Activated gamma-delta T cell treated with anti-CD3 and anti-CD28 coated beads, Interleukin-2, amount 50 U/mL, for 16 hours (primary cell): ENCODE measurements at places on chromosomes 1 and 21.

- DNase-seq = no peak
Observed at GRCh38 chr1:231683439-231684165, 57.0 kb downstream of the DISC1 start.

- no peak for DNase-seq
Observed at GRCh38 chr1:85656948-85657347, 51.3 kb downstream of the ZNHIT6 start.

GRCh38 chr1:115288591-115289198 lies 49.4 kb downstream of the NGF start:
- no peak for DNase-seq

GRCh38 chr21:43829575-43830119 lies 35.4 kb upstream of the AGPAT3 start:
- no peak for DNase-seq

DNA sequence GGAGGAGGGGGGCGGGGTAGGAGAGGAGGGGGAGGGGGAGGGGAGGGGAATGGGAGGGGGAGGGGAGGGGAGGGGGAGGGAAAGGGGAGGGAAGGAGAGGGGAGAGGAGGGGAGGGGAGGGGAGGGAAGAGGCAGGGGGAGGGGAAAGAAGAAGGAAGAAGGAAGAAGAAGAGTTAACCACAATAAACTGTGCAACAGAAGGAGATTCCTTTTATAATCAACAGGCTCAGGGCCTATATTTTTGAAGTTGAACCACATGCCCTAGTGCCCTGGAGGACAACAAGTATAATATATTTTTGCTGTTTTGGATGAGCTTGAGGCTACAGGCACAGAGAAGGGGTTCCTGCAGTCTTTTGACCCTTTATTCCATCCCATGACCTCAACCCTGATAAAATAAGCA lies 228.2 kb upstream of the IRF2BP2 start:
- no peak for DNase-seq

GRCh38 chr1:211579440-211580302 lies 710 bp upstream of the SLC30A1 start:
- DNase-seq = no peak

GRCh38 chr1:184661801-184662200 lies 92.9 kb downstream of the EDEM3 start:
- no peak for DNase-seq

- no peak for DNase-seq
Observed at GRCh38 chr1:223700942-223701637, 11.2 kb upstream of the CAPN2 start.

- DNase-seq = no peak
Observed at GRCh38 chr1:225415307-225415706, 12.5 kb downstream of the LBR start.

DNA sequence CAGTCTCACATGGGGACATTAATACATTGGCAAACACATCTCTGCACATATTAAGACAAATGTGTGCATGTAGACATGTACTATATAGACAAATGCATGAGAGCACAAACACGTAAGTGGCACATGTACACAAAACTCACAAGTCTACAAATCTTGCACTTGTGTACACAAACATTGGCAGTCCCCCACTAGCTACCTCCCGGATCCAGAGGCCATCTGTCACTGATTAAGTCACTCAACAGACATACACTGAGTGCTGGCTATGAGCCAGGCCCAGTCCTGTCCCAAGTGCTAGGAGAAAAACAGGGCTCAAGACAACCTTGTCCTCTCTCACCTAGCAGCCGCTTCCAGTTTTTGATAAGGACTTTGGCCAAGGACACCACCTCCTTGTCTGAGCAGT lies 7.0 kb downstream of the TCEA3 start:
- DNase-seq = no peak

- DNase-seq = no peak
Observed at GRCh38 chr21:27582246-27582947, 615.5 kb upstream of the ADAMTS5 start.

DNA sequence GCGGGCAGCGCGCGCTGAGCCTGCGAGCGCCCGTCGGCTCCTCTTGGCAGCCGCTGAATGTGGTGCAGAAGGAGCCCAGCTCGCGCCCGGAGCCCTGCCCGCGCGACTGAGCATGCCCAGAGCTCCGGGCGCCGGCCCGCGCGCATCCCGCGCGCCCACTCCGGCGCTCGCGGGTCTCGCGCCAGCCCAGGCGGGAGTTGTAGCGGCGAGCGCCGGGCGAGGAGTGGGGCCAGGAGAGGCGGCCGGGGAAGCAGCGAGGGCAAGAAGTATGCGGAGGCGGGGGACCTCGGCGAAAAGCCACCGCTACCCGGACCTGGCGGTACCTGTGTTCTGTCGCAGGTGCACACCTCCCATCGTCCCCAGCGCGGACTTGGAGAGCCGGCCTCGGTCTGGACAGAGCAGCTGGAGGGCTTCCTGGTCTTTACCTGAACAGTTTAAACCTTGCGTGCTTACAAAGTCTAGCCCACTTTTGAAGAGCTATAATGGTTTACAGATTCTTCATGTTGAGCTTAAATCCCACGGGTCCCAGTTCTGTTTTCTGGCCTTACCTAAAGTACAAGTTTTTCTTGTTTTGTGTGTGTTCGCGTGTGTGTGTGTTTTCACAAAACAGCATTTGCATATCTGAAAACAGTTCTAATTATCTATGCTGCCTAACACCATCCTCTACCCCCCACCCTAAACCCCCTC lies at the start of gene DDAH1:
TSS of gene DDAH1 (minus strand) at position 61 of the 687 bp plus-strand sequence. CDS start 114 bp downstream, outside the sequence.
- DNase-seq = no peak

- no peak for DNase-seq
Observed at GRCh38 chr1:60833173-60833572, 249.2 kb upstream of the NFIA start.

GRCh38 chr1:14871218-14871970 lies 272.9 kb downstream of the KAZN start:
- no peak for DNase-seq

DNA sequence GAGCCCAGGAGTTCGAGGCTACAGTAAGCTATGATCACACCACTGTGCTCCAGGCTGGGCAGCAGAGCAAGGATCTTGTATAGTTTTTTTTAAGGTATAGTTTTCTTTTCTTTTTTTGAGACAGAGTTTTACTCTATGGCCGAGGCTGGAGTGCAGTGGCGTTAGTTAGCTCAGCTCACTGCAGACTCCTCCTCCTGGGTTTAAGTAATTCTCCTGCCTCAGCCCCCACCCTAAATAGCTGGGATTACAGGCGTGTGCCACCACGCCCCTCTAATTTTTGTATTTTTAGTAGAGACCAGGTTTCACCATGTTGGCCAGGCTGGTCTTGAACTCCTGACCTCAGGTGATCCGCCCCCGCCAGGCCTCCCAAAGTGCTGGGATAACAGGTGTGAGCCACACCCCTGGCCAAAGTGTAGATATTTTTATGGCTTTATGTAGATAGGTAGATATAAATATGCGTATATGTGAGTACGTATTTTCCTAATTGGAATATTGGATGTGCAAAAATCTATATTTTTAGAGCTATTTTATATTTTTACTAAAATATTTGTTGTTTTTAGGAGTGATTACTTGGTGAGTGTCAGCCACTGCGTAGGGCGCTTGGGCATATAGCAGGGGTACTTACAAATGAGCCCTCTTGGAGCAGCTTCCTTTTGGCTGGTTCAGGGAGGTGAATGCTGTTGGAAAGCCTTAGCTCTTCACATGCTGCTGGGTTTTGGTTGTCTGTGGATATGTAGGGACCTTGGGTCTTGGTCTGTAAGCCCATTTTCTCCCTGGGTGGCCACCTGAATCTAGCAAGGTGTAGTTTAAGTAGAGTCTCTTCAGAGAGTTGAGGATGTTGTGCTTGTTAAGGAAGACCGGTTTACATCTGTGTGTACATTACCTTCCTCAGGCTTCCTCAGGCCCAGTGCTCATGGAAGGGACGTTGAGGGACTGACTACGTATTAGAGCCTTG lies 9.5 kb downstream of the KDM4A start:
- no peak for DNase-seq

- no peak for DNase-seq
Observed at GRCh38 chr1:30758785-30759380, 1.3 kb upstream of the LAPTM5 start.

DNA sequence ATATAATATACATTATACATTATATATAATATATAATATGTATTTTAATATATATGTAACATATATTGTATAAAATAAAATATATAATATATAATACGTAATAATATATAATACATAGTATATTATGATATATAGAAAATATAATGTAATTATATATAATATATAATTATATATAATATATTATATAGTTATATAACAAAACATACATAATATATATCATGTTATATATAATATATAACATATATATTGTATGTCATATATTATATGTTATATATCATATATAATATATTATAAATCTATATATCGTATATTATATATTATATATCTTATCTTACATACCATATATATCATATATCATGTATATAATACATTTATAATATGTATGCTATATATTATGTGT lies 248.2 kb upstream of the TPTE start:
- DNase-seq = no peak

GRCh38 chr1:37078866-37079265 lies 44.6 kb upstream of the GRIK3 start:
- no peak for DNase-seq

DNA sequence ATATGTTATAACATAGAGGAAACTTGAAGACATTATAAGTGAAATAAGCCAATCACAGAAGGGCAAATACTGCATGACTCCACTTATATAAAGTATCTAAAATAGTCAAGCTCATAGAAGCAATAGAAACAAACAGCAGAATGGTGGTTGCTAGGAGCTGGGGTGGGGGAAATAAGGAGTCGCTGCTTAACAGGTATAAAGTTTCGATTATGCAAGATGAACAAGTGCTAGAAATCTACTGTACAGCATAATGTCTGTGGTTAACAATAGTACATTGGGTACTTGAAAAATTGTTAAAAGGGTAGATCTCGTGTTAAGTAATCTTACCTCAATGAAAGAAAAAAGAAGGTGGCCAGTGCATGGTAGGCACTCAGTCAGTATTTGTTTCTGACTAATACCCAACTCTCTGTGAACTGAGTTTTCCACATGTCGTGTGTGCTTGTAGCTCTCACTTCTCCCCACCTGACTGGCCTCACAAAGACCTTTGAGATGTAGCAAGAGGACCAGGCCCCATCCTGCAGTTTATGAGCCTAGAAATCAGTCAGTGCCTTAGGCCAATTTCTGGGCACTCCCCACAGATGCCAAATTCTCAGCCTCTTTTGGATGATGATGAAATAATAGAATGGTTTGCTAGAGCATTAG lies 14.7 kb upstream of the SPRR5 start:
- DNase-seq = no peak

- DNase-seq = no peak
Observed at GRCh38 chr1:52574594-52574993, 21.7 kb upstream of the TUT4 start.

- DNase-seq = no peak
Observed at GRCh38 chr1:241837901-241838300, 10.1 kb upstream of the EXO1 start.

DNA sequence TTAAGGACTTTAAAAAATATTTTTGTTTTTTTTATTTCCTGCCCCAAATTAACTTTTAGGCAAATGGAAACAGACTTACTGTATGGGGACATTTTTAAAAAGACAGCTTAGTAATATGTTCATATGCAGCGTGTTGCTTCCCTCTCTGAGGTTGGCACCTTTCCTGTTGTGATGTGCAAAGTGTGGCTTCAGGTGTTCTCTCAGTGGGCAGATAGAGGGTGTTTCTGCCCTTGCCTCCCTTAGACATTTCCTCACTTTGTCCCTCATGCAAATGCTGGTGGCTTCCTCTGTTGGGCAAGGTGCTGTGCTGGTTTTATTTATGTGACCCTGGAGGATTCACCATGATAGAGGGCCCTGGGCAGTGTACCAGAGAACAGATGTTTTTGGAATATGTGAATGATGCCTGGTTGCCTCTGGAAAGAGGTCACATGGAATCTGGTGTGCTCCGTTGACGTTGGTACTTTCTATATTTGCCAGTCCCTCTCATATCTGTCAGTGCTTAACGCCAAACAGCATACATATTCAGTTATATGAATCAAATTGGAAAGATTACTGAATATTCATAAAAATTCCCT lies 123.5 kb downstream of the PATJ start:
- no peak for DNase-seq

DNA sequence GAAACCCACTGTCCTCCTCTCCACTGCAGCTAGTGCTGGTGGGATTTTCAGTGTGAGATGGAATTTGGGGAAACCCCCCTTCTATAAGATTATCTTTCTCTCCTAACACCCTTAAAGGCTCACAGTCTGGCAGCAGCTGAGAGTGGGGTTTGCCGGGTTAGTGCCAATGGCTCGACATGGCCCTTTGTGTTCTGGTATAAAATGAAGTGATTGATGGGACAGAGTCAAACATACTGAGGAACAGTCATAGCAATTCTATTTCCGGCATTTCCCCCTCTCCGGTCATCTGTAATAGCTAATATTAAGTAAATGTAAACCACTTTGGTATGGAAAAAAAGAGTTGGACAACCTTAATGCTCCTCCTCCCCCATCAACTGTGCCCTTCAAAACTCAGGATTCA lies 37.6 kb downstream of the TFF3 start:
- DNase-seq = no peak

DNA sequence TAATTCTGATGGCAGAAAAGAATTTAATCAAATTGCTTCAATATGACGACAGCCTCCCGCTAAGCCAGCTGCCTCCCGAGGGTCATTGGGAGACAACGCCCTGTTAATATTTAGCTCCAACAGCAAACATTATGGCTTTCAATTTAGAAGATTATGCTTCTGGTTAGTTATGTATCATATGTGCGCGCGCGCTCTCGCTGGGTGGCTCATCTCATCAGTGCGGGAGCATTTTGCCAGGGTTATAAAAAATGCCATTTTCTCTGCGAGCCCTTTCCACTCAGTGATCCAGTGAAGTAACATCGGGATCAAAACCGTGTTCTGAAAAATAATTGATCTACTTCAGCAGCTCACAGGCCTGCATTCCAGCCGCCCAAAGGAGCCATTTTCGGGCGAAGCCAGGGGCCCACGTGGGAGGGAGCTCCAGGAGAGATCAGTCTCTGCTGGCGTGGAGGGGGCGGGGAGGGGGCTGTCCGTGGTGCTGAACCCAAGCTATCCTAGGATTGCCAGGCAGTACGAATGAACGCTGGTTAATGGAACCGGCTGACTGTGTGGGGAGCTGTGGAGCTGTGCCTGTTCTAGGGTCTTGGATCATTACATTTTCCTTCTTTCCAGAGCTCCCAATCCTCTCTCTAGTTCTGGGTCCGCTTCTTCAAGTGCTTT lies 219.1 kb upstream of the ZC3H12A start:
- DNase-seq = no peak

GRCh38 chr1:198203434-198203833 lies 46.6 kb downstream of the NEK7 start:
- no peak for DNase-seq

DNA sequence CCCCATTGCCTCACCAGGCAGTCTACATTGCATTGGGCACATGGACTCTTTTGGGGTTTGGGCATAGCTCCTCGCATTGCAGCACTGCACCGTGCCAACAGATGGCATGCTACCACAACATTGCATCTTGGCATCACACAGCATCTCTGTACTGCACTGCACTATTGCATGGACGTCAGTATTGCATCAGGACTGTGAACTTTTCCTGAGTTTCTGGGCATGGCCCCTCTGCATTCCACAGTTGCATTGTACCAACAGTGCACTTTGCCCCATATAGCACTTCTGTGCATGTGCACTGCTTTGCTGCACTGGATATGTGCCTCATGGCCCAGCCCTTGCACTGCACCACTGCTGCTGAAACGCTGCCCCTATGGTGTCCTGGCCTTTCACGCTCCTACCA lies 9.6 kb downstream of the PTPRU start:
- no peak for DNase-seq
